ENCODE measurements at places on chromosomes 6 and 20. TPM values are rescaled to one million over a fixed set of nuclear protein-coding genes. Genes with fewer than 3 reads are reported as not detected.

The ZSWIM3 gene
- 3.3 TPM for polyA plus RNA-seq

The BRPF3 gene
- polyA plus RNA-seq = 18.1 TPM

The SLC35F1 gene
- not detected for polyA plus RNA-seq

The DOK5 gene
- 2.8 TPM for polyA plus RNA-seq

The SLC44A4 gene
- polyA plus RNA-seq = 0.14 TPM

The ARMH2 gene
- polyA plus RNA-seq = not detected

The FLRT3 gene
- 1.8 TPM for polyA plus RNA-seq

The LAMA5 gene
- 7.3 TPM for polyA plus RNA-seq

The TFB1M gene
- 18.1 TPM for polyA plus RNA-seq

The SOX4 gene
- polyA plus RNA-seq = 4.8 TPM

The PNPLA1 gene
- polyA plus RNA-seq = not detected

The C4A gene
- 3.8 TPM for polyA plus RNA-seq

The ANKRD6 gene
- polyA plus RNA-seq = 0.12 TPM

The GTF3C6 gene
- polyA plus RNA-seq = 32.5 TPM

The CCND3 gene
- 63.8 TPM for polyA plus RNA-seq

The PEX7 gene
- 5.4 TPM for polyA plus RNA-seq

The ENPP1 gene
- polyA plus RNA-seq = 10.9 TPM

The FBXO30 gene
- 3.1 TPM for polyA plus RNA-seq

The TFAP2B gene
- polyA plus RNA-seq = not detected

The OTOR gene
- not detected for polyA plus RNA-seq

The TTK gene
- polyA plus RNA-seq = 7.5 TPM

The SPDEF gene
- polyA plus RNA-seq = 0.04 TPM

The SLC16A10 gene
- not detected for polyA plus RNA-seq

The PRSS16 gene
- polyA plus RNA-seq = 0.39 TPM

The TP53TG5 gene
- not detected for polyA plus RNA-seq

The HTR1E gene
- polyA plus RNA-seq = not detected

The C20orf144 gene
- polyA plus RNA-seq = 0.19 TPM

The RNF217 gene
- polyA plus RNA-seq = 11.7 TPM
